ENCODE measurements at places on chromosomes 2 and 18. TPM values are rescaled to one million over a fixed set of nuclear protein-coding genes. Genes with fewer than 3 reads are reported as not detected.
A peak's percentile ranks its signal among the peaks of the same experiment; 100 is the strongest.

- no peak for ATAC-seq
Measured at GRCh38 chr18:46646468-46646867, 10.6 kb downstream of the LOXHD1 start.

GRCh38 chr2:239286901-239287300 is 113.9 kb downstream of the HDAC4 start:
- no peak for ATAC-seq

- peak; percentile 69 for ATAC-seq
Measured at GRCh38 chr2:200159357-200159707, 147.2 kb upstream of the SPATS2L start.

- ATAC-seq = no peak
Measured at GRCh38 chr2:19802086-19802841, 99.5 kb downstream of the TTC32 start.

GRCh38 chr2:41940060-41940744 is 107.6 kb upstream of the PKDCC start:
- no peak for ATAC-seq

GRCh38 chr2:226691255-226691654 is 108.4 kb downstream of the IRS1 start:
- no peak for ATAC-seq

DNA sequence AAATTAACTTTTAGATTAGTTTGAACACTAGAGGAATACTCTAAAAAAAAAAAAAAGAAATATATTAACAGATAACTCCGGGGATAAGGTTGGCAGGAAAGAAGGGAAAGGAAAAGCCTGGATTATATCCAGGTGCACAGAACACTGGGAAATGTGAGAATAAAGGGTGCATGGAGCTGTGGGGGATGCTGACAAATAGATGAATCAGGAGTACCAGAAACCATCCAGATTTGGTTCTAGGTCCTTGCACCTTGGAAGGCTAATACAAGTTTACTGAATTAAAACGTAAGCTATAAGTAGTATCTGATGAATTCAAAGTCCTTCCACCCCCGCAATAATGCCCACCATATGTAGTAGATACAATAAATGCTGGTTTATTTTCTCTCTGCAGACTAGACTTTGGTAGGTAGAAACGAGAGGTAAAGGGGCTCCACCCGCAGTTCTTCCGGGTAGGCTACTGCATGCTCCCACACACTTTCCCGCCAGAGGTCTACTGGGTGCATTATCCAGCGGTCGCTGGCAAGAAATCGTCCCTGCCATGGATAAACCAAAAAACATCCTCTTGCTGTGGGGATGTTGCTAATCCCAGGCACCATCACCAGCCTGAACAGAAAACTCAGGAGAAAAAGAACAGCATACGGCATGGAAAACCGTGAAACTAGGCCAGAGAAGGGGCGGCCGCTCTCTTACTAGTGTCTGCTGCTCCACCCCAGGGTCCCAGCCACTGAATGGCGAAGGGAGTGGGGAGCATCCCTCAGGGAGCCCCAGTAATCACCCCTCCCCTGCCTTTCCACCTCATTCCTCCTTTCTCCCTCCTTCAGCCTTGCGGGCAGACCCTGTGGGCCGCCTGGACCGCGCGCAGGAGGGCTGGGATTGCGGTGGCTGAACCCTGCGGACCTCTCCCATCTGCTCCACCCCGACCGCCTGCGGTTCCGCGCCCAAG is 1.5 kb downstream of the CNRIP1 start:
- peak; percentile 28 for ATAC-seq

- no peak for ATAC-seq
Measured at GRCh38 chr18:34956663-34957062, 84.5 kb upstream of the MAPRE2 start.

- ATAC-seq = no peak
Measured at GRCh38 chr18:11454040-11454439, 155.4 kb upstream of the SLC35G4 start.

DNA sequence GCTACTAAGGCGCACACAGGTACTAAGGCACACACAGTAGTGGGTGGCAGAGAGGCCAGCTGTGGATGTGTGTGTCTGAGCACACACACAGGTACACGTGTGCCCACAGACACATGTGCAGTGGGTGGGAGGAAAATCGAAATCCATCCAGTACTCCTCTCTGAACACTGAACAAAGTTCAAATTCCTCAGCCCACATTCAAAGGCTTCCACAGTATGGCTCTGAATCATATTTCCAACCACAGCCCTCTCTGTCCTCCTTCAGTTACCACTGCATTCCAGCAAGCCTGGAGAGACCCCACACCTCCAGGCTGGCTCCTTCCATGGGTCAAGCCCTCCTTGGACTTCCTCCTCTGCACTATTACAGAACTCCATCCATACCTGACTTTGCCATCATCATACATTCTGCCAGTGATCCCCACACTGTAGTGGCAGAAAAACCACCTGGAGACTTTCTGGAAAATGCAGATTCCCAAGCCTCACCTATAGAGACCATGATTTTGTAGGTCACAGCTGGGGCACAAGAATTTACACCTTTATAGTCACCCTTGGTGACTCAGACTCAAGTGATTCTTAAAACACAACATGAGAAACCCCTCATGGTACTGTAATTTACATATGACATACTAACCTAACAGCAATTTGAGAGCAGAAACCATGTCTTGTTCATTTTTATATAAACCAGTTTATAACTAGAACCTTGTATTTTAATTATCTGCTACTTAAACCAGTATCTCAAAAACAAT is 31.4 kb downstream of the EPG5 start:
- no peak for ATAC-seq

- no peak for ATAC-seq
Measured at GRCh38 chr2:58006256-58006951, 40.2 kb upstream of the VRK2 start.

- peak; percentile 76 for ATAC-seq
Measured at GRCh38 chr2:96485751-96486651, 19.2 kb downstream of the NEURL3 start.

DNA sequence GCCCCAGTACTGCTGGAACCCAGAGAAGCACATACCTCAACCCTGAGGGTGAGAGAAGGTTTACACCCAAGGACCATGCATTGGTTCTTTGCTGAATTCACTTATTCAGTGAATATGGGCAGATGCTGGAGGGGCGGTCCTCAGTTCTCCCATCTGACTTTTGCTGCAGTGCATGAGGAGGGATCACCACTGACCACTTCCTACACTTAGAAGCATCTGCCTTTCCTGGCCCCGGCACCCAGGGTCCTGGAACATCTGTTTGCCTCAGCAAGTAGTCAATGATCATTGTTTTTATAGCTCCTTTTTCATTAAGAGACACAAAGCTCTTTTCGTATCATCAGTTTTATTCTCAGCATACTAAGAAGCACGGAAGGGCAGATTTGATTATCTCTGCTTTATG is 211.4 kb downstream of the SH3RF3 start:
- ATAC-seq = no peak

DNA sequence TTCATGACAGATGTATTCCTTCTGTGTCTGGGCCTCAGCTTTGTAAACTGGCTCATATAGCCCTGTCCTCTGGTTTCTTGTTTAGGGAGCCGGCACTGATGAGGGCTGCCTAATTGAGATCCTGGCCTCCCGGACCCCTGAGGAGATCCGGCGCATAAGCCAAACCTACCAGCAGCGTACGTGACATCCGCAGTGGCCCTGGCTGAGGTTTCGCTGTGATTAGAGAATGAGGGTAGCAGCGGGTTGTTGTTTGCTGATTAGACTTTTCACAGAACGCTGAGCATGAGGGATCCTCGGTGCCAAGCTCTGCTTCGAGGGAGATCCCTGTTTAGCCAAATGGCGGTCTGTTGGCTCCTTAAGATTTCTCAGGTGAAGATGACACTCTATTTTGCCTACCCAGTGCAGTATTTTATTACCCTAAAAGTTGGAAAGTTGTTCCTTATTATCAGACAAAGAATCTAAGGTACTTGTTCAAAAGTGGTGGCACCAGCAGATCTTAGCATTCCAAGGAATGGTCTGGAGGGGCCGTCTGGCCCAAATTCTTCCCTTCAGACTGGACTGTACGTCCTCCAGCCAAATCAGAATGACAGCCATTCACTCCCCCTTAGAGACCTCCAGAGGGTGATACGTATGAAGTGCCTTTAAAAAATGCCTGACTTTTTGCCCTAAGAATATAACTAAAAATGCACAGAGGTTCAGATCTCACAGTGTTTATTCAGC is 21.5 kb upstream of the GMCL1 start:
- no peak for ATAC-seq

- no peak for ATAC-seq
Measured at GRCh38 chr2:36413218-36413617, 57.6 kb downstream of the CRIM1 start.

- ATAC-seq = no peak
Measured at GRCh38 chr2:85377083-85377482, 22.5 kb downstream of the ELMOD3 start.

DNA sequence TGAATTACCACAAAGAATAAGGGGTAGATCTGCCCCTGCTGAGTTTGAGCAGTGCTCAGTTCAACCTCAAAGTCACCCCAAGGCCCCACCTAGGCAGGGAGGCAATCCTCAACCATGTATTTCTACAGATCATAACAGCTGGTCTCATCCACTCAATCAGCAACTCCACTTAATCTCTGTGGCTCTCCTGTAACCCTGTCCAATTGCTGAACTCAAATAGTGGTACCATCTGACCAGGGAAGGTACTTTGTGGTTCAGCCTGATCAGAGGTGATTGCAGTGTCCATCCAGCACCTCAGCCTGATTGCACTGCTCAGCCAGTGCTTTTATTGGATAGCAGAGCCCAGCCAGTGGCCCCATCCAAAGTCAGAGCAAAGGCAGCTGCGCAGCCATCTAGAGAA is 91.0 kb upstream of the SLC4A10 start:
- ATAC-seq = no peak

GRCh38 chr2:142865924-142866323 is 11.5 kb upstream of the KYNU start:
- ATAC-seq = no peak

GRCh38 chr18:62389761-62390481 is 64.8 kb downstream of the TNFRSF11A start:
- ATAC-seq = no peak

- ATAC-seq = peak; percentile 53
Measured at GRCh38 chr2:69077252-69077950, 64.4 kb downstream of the ANTXR1 start.

- no peak for ATAC-seq
Measured at GRCh38 chr2:217827430-217828201, 175.2 kb downstream of the TNS1 start.

DNA sequence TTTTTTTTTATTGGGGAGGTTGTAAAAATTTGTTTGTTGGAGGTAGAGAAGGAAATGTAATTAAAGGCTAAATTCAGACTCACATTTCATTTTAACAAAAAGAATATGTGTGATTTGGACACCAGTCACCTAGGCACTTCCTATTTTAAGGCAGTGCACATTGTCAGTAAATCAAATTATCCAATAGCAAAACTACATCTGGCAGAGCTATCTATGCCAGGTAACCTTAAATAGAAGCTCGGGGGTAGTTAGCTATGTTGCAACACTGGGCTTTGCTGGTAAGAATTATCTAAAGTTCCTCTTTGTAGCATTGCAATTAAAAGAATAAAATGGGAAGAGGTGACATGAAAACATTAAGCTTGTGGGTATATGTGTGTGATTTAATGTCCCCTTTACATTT is 1064.4 kb upstream of the ZEB2 start:
- ATAC-seq = no peak

The GCKR gene
- 2.4 TPM for total RNA-seq

The TMEM17 gene
- total RNA-seq = 4.0 TPM

The ACADL gene
- total RNA-seq = not detected

The SIGLEC15 gene
- total RNA-seq = 0.15 TPM

The IL1F10 gene
- total RNA-seq = not detected

The GAREM2 gene
- total RNA-seq = 6.5 TPM

The RIT2 gene
- 1.3 TPM for total RNA-seq
